ENCODE measurements at places on chromosomes 12 and 14.

- no peak for DNase-seq
Measured at GRCh38 chr14:39416072-39416471, 16.2 kb downstream of the FBXO33 start.

DNA sequence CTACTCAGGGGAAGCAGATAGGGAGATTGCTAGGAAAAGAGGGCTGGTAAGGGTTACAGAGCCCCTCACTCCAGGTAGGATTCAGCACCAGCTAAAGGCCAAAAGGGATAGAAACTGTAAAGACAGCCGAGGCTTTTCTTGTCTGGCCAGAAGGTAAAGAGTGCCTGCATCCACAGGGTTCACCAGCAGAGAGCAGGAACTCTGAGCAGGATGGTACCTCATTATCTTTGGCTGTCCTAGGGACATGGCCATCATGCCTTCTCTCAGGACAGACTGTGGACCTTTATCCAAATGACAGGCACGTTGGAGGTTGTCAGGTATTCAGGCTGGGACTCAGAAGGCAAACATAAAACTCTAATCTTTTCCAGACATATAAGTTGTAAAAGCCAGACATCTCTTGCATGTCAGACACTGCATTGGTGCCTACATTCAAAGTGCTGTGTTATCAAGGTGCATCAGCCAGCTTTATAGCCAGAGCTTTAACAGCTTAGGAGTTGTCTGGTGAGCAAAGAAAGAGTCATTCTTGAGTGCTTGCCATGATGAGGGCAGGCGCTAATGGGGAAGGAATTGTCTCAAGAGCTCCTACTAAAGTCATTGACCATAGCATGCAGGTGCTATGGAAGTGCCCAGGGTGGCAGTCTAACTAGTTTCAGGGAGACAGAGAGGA is 89.5 kb downstream of the PELI2 start:
- DNase-seq, result no peak

GRCh38 chr14:32821964-32822653 is 116.6 kb upstream of the NPAS3 start:
- no peak for DNase-seq

- DNase-seq, result no peak
Measured at GRCh38 chr14:100076133-100076532, 10.9 kb downstream of the EVL start.

GRCh38 chr14:68611599-68611998 is 181.3 kb downstream of the ZFP36L1 start:
- DNase-seq, result no peak

DNA sequence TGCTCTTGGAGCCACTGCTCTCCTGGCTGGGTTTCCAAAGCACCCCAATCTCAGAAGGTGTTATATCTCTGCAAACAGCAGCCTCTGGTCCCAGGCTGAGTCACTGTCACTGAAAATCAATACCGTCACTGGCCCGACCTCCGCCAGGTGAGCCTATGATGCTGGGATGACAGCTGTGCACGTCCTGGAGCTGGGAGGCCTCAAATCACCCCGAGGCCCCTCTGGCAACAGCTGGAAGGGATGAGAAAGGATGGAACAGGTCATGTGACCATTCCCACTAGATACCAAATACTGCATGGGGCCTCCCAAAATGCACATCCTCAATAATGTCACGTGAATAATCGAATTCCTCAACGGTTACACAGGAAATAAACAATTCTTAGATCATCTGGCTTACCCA is 190.8 kb downstream of the TTC7B start:
- no peak for DNase-seq

DNA sequence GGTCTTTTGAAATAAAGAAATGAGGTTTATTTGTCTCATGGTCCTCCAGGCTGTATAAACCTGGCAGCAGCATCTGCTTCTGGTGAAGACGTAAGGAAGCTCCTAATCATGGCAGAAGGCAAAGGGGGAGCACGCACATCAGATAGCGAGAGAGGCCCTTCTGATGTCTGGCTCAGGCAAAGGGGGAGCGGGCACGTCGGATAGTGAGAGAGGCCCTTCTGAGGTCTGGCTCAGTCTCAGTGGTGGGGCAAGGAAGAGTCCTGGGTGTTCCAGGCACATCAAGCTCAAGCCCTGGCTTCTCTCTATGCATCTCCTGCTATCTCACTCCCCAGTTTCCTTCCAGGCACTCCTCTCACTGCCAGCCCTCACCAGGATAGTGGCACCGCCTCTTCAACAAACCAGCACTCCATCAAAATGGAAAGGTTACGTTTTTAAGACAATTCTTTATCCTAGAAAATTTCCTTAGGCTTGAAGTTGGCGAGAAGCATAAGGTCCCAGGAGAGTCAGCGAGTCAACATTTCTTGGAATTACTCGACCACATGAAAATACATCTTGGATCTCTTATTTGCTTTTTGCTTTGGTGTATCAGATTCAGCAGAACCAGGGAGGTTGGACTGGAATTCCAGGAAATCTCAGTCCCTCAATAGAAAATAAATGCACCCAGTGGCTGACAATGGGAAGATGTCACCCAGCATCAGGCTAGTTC is 189.6 kb upstream of the TMEM132C start:
- DNase-seq, result no peak

DNA sequence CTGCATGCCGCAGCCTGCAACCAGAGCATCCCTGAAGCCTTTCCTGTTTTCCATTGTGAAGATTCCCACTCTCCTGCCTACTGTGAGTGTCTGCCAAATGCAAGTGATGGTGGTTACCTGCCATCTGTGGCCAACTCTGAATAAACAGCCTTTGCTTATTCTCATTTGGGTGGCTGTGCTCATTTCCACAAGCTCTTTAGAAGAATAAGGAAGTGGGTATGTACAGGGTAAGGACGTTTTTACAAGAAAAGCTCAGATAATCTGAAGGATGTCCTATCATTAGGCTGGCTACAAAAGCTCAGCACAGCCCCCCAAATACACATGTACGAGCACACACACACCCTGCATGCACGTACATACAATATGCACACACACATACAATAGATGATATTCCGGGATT is 7.3 kb upstream of the RNASE1 start:
- no peak for DNase-seq
